ENCODE measurements at places on chromosomes 12 and 14.

GRCh38 chr14:52700701-52701172 is 5.4 kb upstream of the ERO1A start:
- no peak for DNase-seq
- H3K4me1 ChIP-seq = peaks cover 8% of the 10 kb centered on the region
- no peaks in the 10 kb centered on the region for H3K36me3 ChIP-seq
- no peak overlapping the region for H3K27ac ChIP-seq
- H3K27me3 ChIP-seq = no peaks in the 10 kb centered on the region

- H3K36me3 ChIP-seq = peaks cover 81% of the 10 kb centered on the region
- no peak overlapping the region for H3K27ac ChIP-seq
- H3K4me1 ChIP-seq = no peaks in the 10 kb centered on the region
- no peak overlapping the region for H3K4me3 ChIP-seq
These were observed 18.6 kb downstream of the INTS13 start for GRCh38 chr12:26919216-26919555.

DNA sequence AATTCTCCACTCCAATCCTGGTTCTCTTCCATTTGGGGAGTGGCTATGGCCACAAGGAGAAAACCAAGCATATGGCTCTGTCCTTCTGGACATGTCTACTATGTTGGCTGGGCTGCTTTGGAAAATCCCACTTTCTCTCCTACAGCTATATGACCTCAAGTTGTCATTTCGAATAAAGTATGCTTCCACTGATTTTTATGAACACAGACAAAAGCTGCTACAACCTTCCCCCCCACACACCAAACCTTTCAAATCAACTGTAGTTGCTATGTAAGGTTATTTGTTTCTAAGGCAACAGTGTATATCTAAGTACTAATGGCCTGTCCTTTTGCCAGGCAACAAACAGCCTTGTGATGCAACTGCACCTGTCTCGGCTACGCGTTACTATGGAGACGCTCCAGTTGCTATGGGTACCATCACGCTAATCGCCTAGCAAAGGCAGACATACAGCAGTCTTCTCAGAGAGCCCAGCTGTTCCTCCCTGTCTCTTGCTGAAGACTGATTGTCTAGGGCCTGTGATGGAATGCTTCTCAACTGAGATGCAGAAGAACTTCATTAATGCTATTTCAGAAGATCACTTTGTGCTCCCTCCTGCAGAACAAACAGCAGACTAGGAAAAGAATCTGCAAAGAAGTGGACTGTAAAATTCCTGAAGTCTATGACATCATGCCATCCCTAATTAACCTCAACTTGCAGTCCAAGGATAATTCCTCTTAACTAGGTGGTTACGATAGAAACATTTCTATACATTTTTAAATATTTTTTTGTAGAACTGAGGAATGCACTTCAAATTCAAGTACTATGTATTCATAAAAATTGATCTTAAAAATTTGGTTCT is 67.6 kb downstream of the FOXN3 start:
- peak overlapping the region; percentile 19 for H3K27ac ChIP-seq
- DNase-seq = peak; percentile 33
- H3K36me3 ChIP-seq = peaks cover 52% of the 10 kb centered on the region
- no peaks in the 10 kb centered on the region for H3K27me3 ChIP-seq
- no peak overlapping the region for H3K4me3 ChIP-seq
- H3K4me1 ChIP-seq = peaks cover 32% of the 10 kb centered on the region

GRCh38 chr12:34294671-34295365 is 272.5 kb downstream of the ALG10 start:
- no peak for DNase-seq
- H3K36me3 ChIP-seq = no peaks in the 10 kb centered on the region
- H3K4me3 ChIP-seq = no peak overlapping the region
- H3K4me1 ChIP-seq = no peaks in the 10 kb centered on the region

DNA sequence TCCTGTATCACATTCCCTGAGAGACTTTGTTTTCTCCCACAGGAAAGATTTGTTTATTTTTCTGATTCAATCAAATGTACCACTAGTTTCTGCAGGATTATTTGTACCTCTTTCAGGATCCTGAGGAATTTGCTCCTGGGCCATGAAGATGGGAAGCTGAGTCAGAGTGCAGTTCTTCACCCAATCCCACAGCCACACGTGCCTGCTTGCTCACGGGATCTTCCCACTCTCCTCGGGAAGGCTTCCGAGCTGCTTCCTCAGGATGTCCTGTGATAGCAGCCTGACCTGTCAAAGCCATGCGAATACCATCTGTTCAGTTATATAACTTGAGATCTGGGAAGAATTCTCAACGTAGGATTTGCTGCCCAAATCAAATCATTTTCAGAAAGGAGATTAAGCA is 41.8 kb upstream of the HIF1A start:
- peaks cover 7% of the 10 kb centered on the region for H3K4me1 ChIP-seq
- H3K36me3 ChIP-seq = no peaks in the 10 kb centered on the region
- H3K4me3 ChIP-seq = no peak overlapping the region
- no peak overlapping the region for H3K27ac ChIP-seq
- no peaks in the 10 kb centered on the region for H3K27me3 ChIP-seq

DNA sequence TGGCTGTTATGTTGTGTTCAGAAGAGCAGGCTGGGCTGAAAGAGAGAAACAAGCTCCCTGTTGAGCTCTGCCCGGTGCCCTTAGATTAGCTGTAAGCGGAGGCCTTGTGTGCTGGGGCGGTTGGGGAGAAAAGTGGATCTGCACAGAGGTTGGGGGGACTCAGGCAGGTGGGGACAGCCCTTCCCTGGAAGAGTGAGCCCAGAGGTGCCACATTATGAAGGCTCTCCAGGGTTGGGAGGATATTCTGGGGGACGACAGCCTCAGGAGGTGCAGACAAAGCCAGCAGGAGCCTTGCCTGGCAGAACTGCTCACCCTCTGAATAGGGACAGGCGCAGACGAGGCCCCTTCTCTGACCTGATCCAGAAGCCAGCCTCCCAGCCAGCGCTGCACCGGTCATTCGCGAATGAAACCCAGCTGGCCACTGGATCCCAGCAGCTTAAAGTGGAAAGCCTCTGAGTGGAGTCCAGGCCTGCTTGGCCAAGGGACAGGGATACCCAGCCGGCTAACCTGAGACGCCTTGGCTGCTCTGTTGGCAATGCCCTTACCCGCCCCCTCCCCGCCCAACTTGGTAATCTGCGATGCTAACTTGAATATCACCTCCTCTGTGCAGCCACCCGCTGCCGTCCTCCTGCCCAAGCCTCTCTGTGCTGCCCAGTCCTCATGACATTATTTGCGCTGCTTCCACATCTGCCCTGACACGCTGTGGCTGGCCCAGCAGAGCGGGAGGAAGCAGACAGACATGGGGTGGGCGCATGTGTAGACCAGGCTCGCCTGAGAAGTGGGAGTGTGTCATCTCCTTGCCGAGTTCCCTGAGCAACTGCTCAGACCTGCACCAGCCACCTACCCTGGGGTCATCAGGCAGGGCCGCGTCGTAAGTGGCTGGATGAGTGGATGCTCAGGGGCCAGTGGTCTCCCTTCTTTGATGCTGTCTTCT is 5.6 kb downstream of the HIP1R start:
- no peak overlapping the region for H3K4me3 ChIP-seq
- H3K4me1 ChIP-seq = peaks cover 15% of the 10 kb centered on the region
- H3K36me3 ChIP-seq = no peaks in the 10 kb centered on the region

- no peaks in the 10 kb centered on the region for H3K27me3 ChIP-seq
- DNase-seq = no peak
- no peak overlapping the region for H3K27ac ChIP-seq
- no peaks in the 10 kb centered on the region for H3K36me3 ChIP-seq
These were observed 1295.7 kb upstream of the FLRT2 start for GRCh38 chr14:84234281-84234680.

GRCh38 chr12:904010-904414 is 45.5 kb downstream of the RAD52 start:
- no peak overlapping the region for H3K27ac ChIP-seq
- no peak for DNase-seq
- H3K36me3 ChIP-seq = peaks cover 98% of the 10 kb centered on the region
- H3K4me1 ChIP-seq = no peaks in the 10 kb centered on the region
- H3K4me3 ChIP-seq = no peak overlapping the region

DNA sequence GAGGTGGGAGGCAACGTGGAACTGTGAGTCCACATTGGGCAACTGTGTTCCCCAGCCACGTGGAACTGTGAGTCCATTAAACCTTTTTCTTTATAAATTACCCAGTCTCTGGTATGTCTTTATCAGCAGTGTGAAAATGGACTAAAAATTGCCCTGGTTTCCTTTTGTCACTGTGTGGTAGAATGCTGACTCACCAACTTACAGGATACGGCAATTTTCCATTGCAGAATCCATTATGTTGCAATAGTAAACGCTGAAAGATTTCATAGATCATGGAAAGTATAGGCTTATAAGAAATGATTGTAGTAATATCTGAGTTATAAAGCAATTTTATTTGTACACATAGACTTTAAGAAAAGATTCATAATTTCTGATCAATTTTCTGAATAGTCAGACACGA is 93.0 kb downstream of the GTF2A1 start:
- no peak for DNase-seq
- H3K4me3 ChIP-seq = no peak overlapping the region
- no peak overlapping the region for H3K27ac ChIP-seq
- no peaks in the 10 kb centered on the region for H3K27me3 ChIP-seq

DNA sequence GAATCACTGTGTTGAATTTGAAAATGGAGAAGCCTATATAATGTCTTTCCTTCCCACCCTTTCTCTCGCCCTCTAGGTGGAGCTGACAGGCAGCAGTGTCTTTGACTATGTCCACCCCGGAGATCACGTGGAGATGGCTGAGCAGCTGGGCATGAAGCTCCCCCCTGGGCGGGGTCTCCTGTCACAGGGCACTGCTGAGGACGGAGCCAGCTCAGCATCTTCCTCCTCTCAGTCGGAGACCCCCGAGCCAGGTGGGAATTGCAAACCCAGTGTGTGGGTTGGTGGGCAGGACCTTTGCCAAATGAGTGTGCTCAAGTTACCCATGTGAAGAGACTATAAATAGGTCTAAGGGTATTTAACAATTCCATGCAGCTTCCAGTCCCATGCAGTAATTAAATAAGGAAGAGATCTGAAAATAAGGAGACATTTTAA is 274.7 kb downstream of the EGLN3 start:
- no peak overlapping the region for H3K27ac ChIP-seq
- DNase-seq = peak; percentile 4
- H3K36me3 ChIP-seq = no peaks in the 10 kb centered on the region
- H3K4me1 ChIP-seq = no peaks in the 10 kb centered on the region

- peaks cover 8% of the 10 kb centered on the region for H3K27me3 ChIP-seq
- no peaks in the 10 kb centered on the region for H3K4me1 ChIP-seq
- no peaks in the 10 kb centered on the region for H3K36me3 ChIP-seq
- H3K4me3 ChIP-seq = no peak overlapping the region
- DNase-seq = no peak
These were observed 6.9 kb upstream of the KRT74 start for GRCh38 chr12:52580496-52580895.

- no peaks in the 10 kb centered on the region for H3K27me3 ChIP-seq
- no peaks in the 10 kb centered on the region for H3K36me3 ChIP-seq
- DNase-seq = no peak
- H3K4me1 ChIP-seq = peaks cover 21% of the 10 kb centered on the region
These were observed 5.4 kb upstream of the SMARCD1 start for GRCh38 chr12:50079771-50080170.

GRCh38 chr12:52148464-52149181 is 43.2 kb downstream of the KRT80 start:
- H3K36me3 ChIP-seq = no peaks in the 10 kb centered on the region
- no peaks in the 10 kb centered on the region for H3K27me3 ChIP-seq
- DNase-seq = no peak
- H3K4me3 ChIP-seq = no peak overlapping the region
- no peak overlapping the region for H3K27ac ChIP-seq
- no peaks in the 10 kb centered on the region for H3K4me1 ChIP-seq

DNA sequence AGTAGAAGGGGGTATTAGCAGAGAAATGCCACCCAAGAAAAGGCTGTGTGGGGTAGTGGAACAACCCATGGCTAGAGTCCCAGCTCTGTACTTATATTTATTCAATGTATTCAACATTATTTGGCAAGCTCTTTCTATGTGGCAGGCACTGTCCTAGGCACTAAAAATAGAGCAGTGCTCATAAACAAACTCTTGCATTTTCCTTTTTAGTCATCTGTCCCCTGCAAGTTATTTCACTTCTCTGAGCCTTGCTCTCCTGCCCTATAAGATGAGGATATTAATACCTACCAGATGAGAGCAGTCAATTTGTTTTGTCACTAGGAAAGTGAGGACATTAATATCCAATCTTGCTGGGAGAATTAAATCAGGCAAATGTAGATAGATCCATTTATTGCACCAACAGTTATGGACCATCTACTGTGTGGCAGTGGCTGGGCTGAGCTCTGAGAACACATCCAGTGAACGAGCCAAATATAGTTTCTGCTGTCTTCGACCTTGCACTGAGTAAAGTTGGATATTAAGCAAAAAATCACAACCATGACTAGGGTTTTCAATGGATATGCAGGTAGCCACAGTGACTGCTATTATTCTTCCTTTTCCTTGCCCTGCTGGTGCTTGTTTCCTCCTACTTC is 314.3 kb upstream of the TBX3 start:
- no peak overlapping the region for H3K4me3 ChIP-seq
- no peak overlapping the region for H3K27ac ChIP-seq
- no peaks in the 10 kb centered on the region for H3K27me3 ChIP-seq
- DNase-seq = no peak
- H3K4me1 ChIP-seq = no peaks in the 10 kb centered on the region

- H3K27ac ChIP-seq = no peak overlapping the region
- H3K4me3 ChIP-seq = no peak overlapping the region
- no peak for DNase-seq
- H3K4me1 ChIP-seq = peaks cover 33% of the 10 kb centered on the region
- H3K36me3 ChIP-seq = peaks cover 24% of the 10 kb centered on the region
These were observed 35.3 kb downstream of the PROX2 start for GRCh38 chr14:74840603-74841030.
